ENCODE measurements at places on chromosomes 16 and 17. TPM values are rescaled to one million over a fixed set of nuclear protein-coding genes. Genes with fewer than 3 reads are reported as not detected.

DNA sequence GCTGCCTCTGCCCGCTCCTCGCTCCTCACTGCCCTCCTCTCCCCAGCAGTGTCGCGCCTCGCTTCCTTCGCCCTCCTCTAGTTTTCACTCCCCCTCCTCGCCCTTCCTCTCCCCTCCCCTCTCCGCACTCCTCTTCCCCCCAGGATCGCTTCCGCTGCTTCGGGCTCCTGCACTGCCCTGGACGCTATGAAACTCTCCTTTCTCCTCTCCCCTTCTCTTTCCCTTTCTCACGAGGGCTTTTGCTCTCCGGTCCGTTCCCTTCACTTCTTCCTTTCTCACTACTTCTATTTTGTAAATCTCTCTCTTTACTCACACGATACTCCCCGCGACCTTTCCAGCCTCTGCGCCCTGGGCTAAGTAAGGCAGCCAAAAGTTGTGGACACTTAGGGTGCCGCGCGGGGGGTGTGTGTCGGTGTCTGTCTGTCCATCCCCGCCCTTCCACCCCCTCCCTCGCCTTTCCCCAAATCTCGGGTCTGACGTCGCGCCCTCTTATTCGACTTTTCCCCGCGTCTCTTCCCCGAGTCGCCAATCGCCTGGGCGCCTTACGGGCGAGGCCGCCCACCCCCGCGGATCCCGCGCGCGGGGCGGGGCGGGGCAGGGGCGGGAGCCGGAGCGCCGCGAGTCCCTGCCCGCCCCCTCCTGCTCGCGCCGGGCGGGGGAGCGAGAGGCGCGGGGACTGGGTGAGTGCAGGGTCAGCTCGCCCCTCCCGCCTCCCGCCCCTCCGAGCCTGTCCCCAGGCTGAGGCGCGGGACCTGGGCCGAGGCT, at the start of gene IRX3:
Gene IRX3 (minus strand): TSS at position 422 of the 765 bp plus-strand sequence. CDS start 737 bp downstream, outside the sequence.
- DNase-seq, result peak; percentile 88

- no peak for DNase-seq
Observed at GRCh38 chr16:81477697-81478693, 33.4 kb downstream of the CMIP start.

GRCh38 chr16:81860287-81861266, 81.5 kb downstream of the PLCG2 start:
- DNase-seq, result peak; percentile 49

Gene QRICH2
- total RNA-seq, result 12.5 TPM

GRCh38 chr16:50183316-50183715, 30.2 kb downstream of the TENT4B start:
- DNase-seq, result no peak

DNA sequence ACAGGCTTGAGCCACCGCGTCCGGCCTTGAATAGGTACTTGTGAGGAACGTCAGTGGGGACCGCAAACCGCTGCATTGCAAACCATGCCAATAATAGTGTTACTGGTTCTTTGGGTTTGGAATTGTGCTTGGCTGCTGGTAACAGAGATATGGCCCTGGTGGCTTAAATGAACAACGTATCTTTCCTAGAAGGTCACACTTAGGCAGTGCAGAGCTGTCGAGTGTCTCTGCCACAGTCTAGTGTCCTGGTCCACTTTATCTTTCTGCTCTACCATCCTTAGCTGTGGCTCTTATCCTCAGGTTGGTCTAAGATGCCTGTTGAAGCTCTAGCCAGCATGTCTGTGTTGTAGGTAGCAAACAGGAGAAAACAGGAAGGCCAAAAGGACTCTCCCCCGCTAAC, 262.1 kb downstream of the SNX29 start:
- DNase-seq, result no peak

DNA sequence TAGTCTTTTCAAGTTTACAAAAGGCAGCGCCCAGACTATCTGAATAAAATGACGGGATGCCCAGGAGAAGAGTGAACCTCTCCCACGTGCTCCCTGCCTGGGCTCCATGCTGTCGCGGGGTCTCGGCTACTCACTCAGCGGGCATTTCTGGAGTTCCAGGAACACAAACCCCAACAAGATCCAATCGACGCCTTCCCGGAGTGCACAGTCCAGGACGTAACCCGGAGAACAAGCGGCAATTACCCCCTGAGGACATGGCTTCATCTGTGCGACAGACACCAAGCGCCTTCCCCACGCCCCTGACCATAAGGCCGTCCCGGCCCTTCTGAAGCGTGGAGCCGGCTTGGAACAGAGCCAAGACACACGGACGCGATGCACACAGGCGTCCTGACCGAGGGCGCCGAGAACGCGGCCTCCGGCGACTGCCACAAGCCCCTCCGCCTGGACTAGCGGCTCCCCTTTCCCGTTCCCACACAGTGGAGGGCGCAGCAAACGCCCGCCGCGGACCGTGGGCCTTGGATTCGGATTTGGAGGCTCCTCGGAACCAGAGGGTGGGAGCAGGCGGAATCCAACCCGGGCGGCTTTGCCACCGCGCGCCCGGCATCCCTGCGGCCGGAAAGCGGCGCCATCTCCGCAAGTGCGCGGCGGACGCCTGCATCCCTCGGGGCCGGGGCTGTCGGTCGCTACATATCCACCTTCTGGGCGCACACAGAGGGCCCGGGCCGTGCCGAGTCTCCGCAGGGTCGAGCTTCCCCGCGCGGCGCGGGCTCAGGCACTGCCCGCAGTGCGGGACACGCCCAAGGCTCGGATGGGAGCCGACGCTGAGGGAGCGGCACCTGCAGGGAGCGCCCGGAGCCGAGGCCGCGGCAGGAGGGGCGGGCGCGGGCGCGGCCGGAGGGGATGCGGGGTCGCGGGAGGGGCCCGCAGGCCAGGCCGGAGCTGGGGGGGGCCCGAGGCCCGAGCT, 725 bp downstream of the ABCA3 start:
- peak; percentile 58 for DNase-seq

- DNase-seq, result no peak
Observed at GRCh38 chr17:57705921-57706695, 39.0 kb downstream of the CCDC182 start.

Gene KRT33A
- not detected for total RNA-seq

Gene VTN
- not detected for total RNA-seq

Gene MT1M
- 39.1 TPM for total RNA-seq

DNA sequence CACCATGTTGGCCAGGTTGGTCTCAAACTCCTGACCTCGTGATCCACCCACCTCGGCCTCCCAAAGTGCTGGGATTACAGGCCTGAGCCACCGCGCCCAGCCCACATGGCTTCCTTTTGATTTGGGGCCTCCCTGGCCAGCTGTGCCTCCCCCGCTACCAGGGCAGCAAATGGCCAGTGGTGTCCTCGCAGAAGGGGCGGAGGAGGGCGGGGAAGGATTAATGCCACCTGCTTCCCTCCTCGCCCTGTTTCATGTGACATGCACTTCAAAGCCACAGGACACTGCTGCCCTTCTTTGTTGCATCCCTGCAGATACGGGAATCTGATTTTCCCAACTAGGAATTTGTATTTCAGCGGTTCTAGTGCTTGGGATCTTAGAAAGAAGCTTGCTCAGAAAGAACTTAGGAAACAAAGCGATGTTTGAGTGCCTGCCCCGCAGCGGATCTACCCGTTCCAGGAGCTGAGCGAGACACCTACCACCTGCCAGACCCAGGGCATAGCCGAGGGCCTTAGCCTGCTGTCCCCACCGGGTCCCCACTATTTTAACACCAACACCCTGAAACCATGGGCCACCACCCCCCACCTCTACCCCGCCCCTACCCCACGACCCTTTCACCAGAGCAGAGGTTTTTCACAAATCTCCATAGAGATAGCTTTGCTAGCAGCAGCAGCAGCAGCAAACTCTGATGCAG, 37.7 kb upstream of the CCDC182 start:
- no peak for DNase-seq

Gene HIGD1B
- total RNA-seq, result not detected

Gene CCDC154
- total RNA-seq, result not detected

- DNase-seq, result no peak
Observed at GRCh38 chr16:69773260-69773947, 11.3 kb downstream of the WWP2 start.

Gene ADAD2
- total RNA-seq, result not detected

- peak; percentile 46 for DNase-seq
Observed at GRCh38 chr17:45302649-45303173, 14.1 kb downstream of the MAP3K14 start.

Gene PKMYT1
- 9.6 TPM for total RNA-seq

- DNase-seq, result no peak
Observed at GRCh38 chr16:22198547-22199293, 7.4 kb upstream of the EEF2K start.

- DNase-seq, result no peak
Observed at GRCh38 chr16:74749291-74750055, 25.1 kb downstream of the FA2H start.

- DNase-seq, result peak; percentile 46
Observed at GRCh38 chr16:88013091-88013609, 61.9 kb downstream of the BANP start.

Gene CTRL
- 3.5 TPM for total RNA-seq

DNA sequence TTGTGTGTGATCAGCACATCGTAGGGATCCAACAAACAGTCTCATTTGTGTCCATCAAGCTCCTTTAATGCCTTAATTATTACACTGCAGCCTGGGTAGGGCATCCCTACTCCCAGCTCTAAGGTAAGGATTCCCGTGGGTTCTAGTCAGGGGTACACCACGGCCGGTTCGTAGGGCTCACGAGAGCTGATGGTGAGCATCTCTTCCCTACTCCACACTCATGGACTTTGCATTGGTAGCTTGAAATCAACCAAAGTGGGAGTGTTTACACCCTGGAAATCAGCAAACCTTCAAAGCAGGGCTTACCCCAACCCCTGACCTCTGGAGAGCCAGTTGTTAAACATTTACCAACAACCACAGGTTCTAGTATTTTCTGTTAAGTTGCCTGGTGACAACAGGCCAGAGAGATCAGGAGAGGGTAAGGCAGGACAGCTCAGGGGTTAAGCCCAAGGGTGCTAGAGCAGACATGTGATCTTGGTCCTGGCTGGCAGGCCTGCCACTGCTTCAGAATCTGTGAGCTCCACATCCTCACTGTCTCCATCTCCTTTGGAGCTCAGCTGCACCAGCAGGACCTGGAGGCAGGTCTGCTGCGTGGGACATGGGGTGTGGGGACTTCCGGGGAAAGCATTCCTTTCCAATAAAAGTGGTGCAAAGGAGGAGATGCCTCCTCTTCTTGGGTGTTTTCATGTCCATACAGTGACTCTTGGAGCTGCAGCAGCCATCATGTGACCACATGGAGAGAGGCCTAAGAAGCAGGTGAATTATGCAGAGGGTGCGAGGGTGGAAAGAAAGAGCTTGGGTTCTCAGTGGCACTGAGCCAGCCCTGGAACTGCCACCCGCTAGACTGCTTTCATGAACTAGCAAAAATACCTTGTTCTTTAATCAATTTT, 36.1 kb upstream of the ZCCHC14 start:
- DNase-seq, result no peak

Gene MEIOC
- total RNA-seq, result not detected

DNA sequence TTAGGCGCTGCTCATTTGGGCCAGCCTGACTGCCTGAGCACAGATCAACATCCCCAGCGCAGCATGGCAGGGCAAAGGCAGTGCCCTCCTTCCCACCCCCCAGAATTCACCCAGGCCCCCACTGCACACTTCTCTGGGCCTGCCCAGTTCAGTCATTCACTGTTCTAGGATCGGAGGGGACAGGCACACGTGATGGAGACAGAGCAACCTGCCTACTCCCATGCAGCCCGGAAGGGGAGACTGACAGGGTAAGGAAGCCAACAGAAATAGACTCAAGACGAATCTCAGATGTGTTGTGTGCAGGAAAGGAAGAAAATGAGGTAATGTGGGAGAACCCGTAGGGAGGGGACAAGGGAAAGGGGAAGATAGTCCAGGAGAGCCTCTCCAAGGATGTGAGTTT, 59.2 kb upstream of the LYRM9 start:
- DNase-seq, result no peak

Gene SMIM22
- total RNA-seq, result 300 TPM

- DNase-seq, result peak; percentile 69
Observed at GRCh38 chr17:75152922-75153779, 1.2 kb downstream of the JPT1 start.

Gene MFSD6L
- total RNA-seq, result not detected

Gene AGRP
- not detected for total RNA-seq

DNA sequence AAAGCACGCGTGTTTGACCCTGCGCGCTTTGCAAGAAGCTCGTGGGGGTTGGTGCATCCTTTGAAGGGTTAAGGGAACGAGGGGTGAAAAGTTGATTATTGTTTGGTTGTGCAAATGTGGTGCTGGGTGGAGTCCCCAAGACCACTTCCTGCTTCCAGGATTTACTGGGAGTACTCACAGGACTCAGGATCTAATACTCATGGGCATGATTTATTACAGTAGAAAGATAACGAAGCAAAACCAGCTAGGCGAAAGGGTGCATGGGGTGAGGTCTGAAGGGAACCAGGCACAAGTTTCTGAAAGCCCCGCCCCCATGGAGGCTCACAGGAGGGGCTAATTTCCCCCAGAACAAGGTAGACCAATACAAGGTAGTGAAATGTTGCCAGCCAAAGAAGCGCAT, 58.8 kb downstream of the RPTOR start:
- no peak for DNase-seq

Gene ASIC2
- total RNA-seq, result not detected

Gene EME1
- total RNA-seq, result not detected

Gene ZC3H7A
- 93.4 TPM for total RNA-seq

GRCh38 chr17:27276653-27277156, 17.2 kb upstream of the WSB1 start:
- DNase-seq, result peak; percentile 80

DNA sequence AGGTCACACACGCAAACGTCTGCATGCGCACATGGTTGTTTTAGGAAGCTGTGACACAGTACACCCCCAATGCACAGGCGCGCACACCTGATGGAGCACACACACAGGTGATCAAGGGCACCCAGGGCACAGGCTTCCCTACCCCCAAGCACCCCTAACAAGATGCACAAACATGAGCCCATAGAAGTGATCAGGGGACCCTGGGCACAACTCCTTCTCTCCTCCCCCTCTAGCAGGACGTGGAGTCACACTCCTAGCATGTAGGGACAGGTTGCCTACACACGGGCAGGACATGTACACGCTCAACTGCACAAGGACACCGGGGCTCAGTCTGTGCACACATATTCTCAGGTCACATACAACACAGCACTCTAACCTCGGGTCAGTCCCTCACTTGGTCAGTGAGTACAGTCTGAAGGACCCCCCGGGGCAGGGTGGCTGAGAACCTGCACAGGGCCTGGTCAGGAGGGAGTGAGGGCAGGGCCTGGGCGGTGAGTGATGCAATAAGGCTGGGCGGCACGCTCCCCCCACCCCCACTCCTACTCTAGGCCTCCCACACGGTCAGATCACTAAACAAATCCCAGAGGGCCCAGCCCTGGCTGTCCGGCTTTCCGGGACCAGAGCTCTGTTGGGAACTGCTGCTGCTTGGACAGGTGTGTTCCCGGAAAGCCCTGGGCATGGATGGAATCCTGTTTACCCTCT, 751 bp upstream of the DOC2B start:
- DNase-seq, result peak; percentile 72
